ENCODE measurements at places on chromosomes 12 and 14.

GRCh38 chr14:53190938-53191337, 37.8 kb upstream of the DDHD1 start:
- peak; percentile 76 for DNase-seq

GRCh38 chr12:22792138-22792537, 167.2 kb downstream of the ETNK1 start:
- DNase-seq = no peak

DNA sequence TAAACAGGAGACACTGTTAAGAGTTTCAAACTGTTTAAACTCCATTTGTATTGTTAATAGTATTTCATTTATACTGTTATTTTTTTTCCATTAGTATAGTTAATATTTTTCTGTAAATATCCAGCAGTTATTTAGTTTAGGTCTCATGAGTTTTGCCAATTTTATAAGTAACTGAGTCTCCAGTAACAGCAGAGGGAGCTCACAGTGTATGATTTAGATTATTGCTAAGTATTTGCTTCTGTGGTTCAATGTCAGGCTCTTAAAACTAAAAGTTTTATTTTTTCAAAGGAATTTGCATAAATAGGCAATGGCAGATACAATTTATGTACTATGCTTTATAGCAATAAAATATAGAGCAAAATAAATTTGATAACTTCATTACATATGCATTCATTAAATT, 209.7 kb downstream of the ATXN7L3B start:
- DNase-seq = no peak

DNA sequence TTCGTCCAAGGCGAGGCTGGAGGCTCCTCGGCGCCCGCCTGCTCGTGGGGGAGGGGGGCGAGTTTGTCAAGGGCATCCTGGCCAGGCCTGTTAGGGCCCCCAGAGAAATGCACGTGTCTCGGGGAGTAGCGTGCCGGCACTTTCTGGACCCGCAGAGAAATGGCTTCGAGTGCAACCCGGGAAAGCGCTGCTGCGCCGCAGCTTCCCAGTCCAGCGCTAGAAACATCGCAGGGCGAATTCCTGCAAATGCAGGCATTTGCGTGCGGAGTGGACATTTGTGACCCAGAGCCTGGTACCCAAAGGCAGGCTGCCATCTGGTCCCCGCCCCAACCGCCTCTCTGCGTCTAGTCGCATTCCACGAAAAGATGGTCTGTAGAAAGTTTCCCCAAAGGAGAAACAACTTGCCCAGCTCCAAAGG, 756 bp downstream of the LGR5 start:
- no peak for DNase-seq

GRCh38 chr12:51852404-51853137, 4.1 kb upstream of the FIGNL2 start:
- no peak for DNase-seq

DNA sequence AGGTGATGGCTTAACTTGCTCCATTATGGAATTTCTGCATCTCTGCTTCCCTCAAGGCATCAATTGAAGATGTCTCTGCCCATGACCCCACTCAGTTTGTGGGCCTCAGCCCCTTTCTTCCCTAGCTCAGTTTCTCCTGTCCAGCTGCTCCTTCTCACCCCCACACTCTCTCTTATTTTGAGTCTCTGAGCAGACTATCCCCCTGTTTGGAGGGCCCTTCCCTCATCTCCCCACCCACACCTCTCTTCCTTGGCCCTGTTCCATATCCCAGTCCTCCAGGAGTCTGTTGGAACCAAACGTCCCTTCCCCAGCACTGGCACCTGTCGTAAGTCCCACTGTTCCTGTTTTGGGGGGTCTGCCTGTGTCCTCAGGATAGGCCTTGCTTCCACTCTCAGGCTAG, 8.3 kb upstream of the KRT1 start:
- DNase-seq = no peak

DNA sequence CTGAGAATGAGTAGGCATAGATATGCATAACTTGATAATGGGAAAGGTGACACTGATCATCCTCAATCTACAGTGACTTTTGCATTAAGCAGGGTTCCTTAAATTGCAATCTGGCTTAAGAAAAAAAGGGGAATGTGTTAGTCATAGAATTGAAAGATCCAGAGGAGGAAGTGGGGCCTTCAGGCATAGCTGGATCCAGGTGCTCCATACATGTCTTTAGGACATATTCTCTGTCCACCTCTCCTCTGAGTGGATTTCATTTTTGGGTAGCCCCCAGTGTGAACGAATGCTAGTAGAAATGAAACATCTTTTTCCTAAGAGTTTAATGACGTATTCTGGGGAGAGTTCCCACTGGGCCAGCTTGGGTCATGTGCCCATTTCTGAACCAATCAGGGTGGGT, 27.6 kb downstream of the CCDC63 start:
- no peak for DNase-seq

GRCh38 chr12:52207895-52208294, 16.1 kb upstream of the KRT80 start:
- no peak for DNase-seq

GRCh38 chr12:15712823-15713660, 76.1 kb downstream of the EPS8 start:
- DNase-seq = no peak

GRCh38 chr12:9760120-9760519, 581 bp downstream of the CD69 start:
- no peak for DNase-seq

GRCh38 chr14:71372411-71372838, 465.2 kb downstream of the PCNX1 start:
- DNase-seq = no peak

DNA sequence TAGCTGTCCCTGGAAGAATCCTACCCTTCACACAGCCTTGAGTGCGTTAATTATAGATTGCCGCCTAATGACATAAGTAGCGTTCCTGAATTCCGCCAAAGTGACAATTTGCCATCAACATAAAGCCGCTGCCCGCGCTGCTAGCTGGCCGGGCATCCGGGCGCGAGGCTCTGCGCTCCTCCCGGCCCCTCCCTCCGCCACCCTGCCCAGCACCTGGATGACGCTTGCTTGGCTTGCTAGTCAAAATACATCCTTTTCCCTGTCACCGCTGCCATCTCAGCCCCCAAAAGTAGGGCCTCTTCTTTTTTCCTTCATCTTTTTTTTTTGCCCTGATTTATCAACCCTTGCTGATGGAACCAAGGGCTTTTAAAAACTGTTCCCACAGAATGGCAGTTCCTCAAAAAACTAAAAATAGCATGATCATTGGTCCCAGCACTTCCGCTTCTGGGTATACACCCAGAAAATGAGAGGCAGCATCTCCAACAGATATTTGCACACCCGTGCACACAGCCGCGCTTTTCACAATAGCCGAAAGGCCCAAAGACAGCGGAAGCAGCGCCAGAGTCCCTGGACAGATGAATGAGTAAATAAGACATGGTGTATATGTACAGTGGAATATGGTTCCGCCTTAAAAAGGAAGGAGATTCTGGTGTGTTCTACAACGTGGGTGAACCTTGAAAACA, 235.2 kb downstream of the BCL11B start:
- DNase-seq = no peak

DNA sequence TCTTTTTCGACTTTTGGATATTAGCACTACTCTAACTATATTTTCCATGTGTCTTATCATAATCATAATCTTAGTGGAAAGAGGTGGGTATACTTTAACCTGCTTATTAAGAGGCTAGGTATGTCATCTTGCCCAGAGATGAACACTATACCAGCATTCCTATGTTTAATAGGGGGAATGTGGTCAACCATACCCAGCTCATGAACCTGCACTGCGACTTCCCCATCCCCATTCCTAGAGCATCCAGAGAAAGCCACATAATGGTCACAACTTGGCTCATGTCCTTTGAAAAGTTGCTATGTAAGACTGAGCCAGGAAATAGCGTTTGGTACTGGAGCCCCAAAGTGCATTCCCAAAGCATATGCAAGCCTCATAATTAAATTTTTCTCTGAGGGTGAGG, 55.2 kb downstream of the TMCC3 start:
- DNase-seq = no peak

- DNase-seq = no peak
These were observed 874 bp downstream of the CDC42BPB start for GRCh38 chr14:103056322-103057027.

DNA sequence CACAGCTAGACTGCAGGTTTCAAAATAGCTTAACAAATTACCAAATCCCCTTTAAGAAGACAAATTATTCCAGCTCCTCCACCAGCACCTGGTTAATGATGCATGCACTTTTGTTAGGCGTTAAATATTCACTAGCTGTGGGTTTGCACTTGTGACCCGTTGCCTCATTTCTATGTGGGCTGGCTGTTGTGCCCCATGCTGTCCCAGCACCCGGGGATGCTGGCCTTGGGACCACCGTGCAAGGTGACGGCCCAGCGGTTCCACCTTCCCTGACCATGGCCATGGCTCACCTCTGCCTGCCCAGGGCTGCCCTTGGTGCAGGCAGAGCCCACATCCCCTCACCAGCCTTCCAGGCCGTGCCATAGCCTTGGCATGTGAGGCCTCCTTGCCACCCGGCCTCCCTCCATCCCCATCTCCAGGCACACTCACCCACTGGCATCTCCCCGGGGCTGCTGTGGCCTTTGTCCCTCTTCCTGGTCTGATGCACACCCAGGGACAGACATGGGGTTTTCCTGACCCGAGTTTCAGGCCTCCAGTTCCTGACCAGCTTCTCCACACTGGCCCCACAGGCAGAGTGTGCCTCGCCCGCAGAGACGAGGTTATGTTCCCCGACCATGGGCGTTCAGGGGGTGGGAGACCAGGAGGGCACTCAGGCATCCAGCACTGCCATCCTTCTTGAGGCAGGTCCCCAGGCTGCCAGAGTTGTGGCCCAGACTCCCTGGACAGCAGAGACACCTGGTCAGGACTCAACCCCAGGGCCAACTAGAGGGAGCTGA, 20.3 kb upstream of the C14orf180 start:
- no peak for DNase-seq

DNA sequence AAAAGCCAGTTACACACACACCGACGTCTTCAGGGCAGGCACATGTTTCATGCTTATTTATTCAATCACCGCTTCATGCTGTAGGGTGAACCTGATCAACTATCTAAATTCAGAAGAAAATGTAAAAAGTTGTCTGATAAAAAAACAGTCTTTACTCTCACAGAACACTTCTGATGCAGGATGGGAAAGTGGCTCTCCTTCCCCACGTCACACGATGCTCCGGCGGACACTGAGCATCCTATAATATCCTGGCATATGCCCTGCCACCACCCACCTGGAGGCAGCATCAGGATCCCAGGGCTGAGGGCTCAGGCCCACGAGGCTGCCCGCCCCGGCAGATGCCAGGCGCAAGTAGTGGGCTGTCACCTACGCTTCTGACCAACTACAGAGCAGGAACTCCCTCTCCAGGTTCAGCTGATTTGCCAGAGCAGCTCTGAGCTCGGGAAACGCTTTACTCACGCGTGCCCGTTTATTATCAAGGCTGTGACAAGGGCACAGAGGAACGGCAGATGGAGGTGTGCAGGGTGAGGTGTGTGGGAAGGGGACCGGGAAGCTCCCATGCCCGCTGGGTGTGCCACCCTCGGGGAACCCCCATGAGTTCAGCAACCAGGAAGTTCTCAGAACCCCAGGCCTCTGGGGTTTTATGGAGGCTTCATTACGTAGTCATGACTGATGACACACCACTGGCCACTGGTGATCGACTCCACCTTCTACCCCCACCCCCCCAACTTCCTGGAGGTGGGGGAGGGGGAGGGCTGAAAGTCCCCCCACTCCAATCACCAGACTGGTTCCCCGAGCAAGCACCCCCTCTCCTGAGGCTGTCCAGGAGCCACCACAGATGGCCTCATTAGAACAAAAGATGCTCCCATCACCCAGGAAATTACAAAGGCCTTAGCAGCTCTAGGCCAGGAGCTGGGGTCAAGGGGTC, 32.1 kb downstream of the SLC15A4 start:
- no peak for DNase-seq

DNA sequence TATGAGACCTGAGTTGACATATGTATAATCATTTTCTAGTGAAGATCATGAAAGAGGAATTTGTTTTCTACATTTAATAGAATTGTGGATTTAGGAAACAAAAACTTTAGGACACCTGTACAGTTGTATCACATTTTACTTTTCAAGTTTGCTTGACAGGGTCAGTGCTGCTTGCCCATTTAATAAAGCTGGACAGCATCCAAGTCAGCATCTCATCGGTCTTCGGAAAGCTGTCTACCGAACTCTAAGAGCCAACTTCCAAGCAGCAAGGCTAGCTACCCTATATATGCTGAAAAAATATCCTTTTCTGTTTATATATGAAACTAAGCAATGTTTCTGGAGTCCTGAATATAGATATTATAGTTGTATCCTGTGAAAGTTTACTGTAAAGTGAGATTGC, 52.3 kb downstream of the VEZT start:
- DNase-seq = no peak

DNA sequence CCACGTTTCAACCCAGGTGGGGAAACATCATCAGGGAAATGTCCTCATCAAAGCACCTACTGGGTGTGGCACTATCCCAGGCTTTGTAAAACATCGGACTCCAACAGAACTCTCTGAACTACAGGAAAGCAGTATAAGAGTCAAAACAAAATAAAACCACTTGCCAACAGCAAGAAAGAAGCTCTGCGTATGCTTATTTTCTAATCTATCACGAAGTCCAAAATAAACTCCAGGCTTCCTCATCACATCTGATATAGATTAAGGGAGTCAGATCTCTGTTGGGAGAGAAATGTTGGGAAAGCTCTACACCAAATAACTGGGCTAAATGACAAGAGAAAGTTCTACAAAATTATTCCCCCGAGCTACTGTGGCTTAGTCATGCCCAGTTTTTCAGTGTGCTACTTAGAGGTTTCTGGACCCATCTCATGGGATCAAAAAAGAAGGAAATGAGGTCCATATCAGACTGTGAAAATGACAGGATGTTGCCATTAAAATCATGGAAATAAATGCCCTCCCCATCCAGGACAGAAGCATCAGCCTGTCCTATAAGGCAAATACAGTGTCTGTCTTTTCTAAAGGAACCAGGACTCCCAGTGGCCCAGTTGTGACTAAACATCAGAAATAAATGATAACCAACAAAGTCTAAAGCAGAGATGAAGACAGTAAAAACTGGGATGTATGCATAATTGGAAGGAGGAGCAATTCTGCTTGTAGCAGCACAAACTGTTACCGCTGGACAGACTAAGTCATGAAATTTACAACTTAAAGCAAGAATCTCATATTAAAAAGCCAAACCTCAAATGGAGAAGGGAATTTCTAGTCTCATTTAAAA, 149.5 kb downstream of the STXBP6 start:
- DNase-seq = no peak

GRCh38 chr12:118052324-118053070, 8.5 kb downstream of the WSB2 start:
- peak; percentile 67 for DNase-seq
